ENCODE measurements at places on chromosomes 16 and 17.

GRCh38 chr16:56998861-56999260, 9.5 kb downstream of the NLRC5 start:
- no peak for DNase-seq

- no peak for DNase-seq
Measured at GRCh38 chr17:69760562-69760961, 314.5 kb upstream of the KCNJ16 start.

DNA sequence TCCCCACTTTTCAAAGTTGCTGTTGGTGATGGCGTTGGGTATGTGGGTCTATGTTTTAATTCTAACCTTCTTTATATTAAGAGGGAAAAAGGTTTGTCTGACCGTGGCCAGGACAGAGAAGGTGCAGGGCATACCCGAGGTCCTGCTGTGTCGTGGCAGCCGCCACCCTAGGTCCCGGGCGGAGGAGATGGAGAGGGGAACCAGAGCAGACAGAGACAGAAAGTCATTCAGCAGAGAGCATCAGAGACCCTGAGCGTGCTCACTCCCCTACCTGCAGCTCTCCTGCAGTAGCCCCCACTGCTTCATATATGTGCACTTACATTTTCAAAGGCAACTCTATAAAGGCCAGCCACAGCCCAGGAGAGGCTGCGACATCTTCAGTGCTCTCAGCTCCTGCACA, 327.2 kb upstream of the TNRC6C start:
- DNase-seq = no peak

GRCh38 chr16:66562986-66563385, 3.3 kb upstream of the CMTM1 start:
- DNase-seq = no peak

DNA sequence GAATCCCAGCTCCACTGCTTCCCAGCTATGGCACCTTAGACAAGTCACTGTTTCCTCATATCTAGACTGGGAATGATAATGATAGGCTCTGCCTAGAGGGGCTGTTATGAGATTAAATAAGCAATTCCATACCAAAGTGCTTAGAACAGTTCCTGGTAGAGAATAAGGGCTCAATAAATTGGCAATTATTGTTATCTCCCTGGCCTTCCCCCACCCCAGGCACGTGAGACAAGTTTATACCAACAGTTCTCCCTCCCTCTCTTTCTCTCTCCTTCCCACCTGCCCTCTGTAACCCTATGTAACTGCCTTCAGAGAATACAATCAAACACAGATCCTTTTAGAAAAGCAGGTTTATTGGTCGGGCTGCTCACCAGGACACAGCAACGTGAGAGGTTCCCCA, 13.9 kb upstream of the STAT3 start:
- no peak for DNase-seq

GRCh38 chr17:79777894-79778503, at the start of gene CBX2:
TSS of gene CBX2 (plus strand) at chr17:79778148. CDS start at chr17:79778236, 88 bp downstream.
- no peak for DNase-seq

DNA sequence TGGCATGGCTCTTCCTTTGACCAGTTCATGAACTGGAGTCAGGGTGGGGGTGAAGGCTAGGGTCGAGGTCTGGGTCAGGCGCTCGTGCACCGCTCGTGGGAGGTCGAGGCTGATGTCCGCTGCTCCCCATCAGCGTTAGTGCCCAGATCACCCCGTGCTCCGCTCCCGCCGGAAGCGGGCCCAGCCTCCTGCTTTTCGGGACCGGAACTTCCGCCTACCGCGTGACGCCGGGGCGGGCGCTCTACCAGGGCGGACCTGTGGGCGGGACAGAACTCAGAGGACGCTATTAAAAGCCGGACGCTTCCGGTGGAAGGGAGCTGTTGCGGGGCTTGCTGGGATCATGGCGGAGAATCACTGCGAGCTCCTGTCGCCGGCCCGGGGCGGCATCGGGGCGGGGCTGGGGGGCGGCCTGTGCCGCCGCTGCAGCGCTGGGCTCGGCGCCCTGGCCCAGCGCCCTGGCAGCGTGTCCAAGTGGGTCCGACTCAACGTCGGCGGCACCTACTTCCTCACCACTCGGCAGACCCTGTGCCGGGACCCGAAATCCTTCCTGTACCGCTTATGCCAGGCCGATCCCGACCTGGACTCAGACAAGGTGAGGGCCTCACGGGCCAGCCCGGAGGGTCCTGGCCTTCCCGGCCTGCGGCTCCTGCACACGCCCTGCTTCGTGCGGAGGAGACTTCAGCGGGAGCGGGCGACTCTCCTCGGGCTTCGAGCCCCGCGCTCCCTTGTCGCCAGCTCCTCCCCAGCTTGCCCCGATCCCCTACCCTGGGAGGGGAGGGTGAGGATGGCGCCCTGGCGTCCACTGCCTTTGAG, at the start of gene KCTD5:
TSS of gene KCTD5 (plus strand) at position 315 of the 813 bp plus-strand sequence. CDS start at position 341, 26 bp downstream.
- DNase-seq = peak; percentile 84

- DNase-seq = no peak
Measured at GRCh38 chr17:73549841-73550430, 94.3 kb downstream of the SDK2 start.

DNA sequence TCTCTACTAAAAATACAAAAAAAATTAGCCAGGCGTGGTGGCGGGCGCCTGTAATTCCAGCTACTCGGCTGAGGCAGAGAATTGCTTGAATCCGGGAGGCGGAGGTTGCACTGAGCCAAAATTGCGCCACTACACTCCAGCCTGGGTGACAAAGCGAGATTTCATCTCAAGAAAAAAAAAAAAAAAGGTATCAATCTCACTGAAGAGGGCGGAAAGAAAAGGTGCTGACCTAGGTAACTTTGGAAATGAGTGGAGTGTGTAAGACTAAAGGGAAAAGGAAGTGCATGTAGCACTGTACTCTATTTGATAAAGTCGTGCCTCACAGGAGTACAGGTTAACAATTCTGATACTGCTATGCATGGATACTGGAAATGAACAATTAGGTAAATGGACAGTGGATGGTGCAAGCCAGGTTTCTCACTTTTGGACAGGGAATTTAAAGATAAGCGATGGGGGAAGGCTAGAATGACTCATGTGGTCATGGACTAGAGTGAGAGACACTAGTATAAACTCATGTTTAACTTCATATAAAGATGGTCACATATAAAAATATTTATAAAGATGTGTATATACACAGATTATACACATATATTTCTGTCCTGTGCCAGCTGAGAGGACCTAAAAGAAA, 142.9 kb downstream of the CDK5R1 start:
- no peak for DNase-seq

DNA sequence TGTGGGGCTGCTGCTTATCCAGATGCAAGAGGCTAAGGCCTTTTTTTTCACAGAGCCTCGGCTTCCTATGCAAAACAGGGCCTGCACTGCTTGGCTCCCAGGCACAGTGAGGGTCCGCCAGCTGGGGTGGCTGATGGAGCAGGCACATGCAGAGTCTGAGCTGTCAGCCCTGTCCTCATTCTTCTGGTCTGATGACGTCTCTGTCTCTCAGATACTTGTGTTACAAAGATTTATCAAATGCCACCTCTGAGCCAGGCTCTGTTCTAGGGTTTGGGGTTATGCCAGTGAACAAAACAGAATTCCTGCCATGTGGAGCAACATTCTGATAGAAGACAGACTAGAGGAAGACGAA, 4.8 kb downstream of the RNF40 start:
- no peak for DNase-seq

GRCh38 chr16:75250809-75251279, 580 bp downstream of the BCAR1 start:
- no peak for DNase-seq

DNA sequence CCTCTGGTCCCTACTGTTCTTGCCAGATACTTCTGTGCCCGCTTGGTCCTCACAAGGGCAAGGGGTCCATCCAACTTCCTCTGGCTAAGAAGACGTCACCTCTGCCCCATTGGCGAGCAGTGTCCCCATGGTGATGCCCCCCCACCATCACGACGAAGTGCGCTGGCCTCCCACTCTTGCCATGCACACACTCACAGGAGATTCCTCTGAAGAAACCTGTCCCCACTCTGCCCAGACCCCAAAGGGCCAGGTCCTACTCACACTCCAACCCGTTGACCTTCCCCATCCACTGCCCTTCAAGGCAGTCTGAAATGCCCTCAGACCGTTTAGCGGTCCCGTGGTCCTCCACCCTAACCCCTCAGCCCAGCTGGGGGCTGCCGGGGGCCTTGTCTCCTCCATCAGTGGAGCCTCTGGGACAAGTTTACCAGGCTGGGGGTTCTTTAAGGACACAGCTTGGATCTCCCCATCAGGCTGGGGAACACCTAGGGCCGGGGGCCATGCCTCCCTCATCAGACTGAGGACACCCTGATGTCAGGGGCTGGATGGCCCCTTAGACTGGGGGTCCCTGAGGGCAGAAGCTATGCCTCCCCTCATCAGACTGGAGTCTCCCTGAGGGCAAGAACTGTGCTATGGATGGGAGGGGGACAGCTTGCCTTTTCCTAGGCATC, 6.5 kb downstream of the NXPH3 start:
- DNase-seq = no peak

- DNase-seq = no peak
Measured at GRCh38 chr16:1778200-1779179, 3.9 kb downstream of the SPSB3 start.

- no peak for DNase-seq
Measured at GRCh38 chr16:66342294-66342900, 24.1 kb upstream of the CDH5 start.

DNA sequence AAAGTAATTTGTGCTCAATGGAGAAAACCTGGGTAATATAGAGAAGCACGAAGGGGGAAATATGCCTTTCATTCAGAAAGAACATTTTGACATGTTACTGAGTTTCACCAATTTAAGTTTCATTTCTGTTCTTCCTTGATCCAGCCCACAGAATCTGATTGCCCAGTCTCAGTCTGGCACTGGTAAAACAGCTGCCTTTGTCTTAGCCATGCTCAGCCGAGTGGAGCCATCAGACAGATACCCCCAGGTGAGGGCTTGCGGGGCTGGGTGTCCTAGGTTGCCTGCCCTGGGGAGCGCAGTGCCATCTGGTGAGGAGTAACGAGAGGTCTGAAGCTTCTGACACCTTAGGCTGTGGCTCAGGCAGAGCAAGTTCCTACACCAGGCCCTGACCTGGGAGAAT, 17.7 kb downstream of the DDX19A start:
- no peak for DNase-seq
